H4 (cell line): ENCODE measurements at places on chromosomes 11 and 22. TPM values are rescaled to one million over a fixed set of nuclear protein-coding genes. Genes with fewer than 3 reads are reported as not detected.
A peak's percentile ranks its signal among the peaks of the same experiment; 100 is the strongest.

DNA sequence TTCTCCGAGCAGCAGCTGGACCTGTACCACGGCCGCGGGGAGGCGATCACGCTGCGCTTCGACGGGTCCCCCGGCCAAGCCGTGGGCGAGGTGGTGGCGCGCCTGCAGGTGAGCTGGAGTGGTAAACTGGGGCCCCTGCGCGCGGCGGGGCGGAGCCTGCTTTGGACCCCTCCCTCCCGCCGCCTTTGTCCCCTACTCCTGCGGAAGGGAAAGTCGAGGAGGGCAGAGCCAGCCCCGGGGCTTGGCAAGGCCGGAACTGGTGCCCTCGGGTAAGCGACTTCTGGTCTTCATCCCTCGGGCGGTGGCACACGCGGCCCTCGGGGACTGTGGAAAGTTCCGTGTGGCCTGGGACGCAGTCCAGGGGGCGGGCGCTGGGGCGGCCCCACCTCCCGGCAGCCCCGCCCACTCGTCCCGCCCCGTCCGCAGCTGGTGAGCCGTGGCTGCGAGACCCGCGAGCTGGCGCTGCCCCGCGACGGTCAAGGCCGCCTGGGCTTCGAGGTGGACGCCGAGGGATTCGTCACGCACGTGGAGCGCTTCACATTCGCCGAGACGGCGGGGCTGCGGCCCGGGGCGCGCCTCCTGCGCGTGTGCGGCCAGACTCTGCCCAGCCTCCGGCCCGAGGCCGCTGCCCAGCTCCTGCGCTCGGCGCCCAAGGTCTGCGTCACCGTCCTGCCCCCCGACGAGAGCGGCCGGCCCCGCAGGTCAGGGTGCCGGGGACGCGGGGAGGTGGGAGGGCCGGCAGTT, 9.2 kb downstream of the SIPA1 start:
- no peak for DNase-seq

DNA sequence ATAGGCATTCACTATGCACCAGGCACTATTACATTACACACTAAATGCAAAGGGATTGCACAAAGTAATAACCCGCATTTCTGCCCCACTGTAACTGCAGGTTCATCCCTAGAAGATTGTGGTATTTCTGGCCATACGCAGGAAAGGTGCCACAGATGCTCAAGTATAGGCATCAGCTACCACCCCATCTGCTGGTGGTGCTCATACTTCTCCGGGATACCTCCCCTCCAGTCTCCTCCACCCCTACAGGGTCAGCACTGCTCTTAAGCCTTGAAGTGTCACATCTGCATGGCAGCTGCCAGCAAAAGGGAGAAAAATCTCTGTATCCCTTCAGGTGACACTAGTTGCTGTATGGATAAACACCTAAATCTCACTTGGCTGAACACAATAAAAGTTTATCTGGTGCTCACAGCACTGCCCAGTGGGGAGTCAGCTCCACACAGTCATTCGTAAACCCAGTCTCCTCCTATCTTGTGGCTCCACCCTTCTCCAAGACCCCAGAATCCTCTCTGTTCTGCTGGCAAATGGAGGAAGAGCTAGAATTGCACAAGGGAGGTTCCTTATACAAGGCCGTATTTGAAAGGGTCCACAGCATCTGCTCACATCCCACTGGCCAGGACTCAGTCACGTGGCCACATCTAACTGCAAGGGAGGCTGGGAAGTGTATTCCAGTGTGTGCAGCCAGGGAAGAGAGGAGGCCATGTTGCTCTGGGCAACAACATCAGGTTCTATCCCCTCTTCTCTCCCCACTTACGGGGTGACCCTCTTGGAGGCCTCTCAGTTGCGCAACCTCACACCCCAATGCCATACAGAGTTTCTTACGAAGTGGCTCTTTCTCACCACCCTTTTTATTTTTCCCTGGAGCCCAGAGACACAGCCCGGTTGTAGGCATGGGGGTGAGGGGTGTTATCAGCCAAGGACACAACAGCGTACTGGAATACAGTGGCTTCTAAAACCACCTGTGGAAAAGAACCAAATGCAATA, 114.7 kb downstream of the BUD13 start:
- DNase-seq = peak; percentile 40

- no peak for DNase-seq
Measured at GRCh38 chr11:54930930-54931329, 224.3 kb downstream of the OR4A5 start.

DNA sequence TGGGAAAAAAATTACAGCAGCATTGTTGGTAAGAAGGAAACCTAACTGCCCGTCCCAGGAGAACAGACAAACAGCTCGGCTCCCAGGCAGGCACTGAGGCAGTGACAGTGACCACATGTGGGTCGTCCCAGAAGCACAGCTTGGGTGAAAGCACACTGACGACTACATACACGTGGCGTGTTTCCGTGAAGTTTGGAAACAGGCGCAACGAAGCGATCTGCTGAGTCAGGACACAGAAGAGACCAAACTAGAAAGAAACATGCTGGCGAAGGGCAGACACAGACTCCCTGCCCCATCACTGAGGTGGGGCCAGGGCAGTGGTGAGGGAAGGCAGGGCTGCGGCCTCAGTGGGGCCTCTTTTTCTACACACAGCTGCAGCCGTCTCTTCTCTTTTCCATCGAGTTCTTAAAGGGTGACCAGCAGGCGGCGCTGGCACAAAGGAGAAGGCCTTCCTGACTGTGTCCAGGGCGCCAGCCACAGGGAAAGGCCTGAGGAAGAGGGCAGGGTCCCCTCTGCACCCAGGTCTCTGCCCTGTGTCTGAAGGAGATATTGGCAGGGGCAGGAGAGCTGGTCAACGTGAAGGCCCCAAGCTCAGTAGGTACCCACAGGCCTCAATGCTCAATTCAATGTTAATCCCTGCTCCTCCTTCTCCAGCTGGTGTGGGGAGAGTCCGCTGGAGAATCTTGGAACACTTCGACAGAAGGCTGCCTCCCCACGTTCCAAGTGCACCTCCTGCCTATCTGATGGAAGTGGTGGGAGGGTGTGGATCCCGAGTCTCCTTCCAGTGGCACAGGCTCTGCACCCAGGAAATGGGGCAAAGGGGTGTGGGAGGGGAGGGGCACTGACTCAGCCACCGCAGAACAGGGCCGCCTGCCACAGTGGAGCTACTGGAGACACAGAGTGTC, 19.9 kb downstream of the CARS1 start:
- peak; percentile 59 for DNase-seq

The OR8D2 gene
- total RNA-seq = not detected in 2 replicates

DNA sequence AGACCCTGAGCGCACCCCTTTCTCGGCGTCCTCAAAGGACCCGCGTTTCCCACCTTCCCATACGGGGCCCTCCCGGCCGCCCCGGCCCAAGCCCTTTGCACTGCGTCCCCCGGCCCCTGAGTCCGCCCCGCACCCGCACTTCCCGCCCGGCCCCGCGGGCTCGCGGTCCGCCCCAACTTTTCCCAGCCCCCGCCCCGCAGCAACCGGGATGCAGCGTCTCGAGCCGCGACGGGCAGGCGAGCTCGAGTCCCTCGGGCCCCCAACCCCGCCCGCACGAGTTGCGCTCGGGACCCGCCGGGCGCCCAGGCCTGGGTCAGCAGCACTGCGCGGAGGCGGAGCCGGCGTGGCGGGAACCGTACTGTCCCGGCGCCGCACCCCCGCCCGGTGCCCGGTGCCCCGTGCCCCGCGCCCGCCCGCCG, 371 bp downstream of the SMCO4 start:
- DNase-seq = no peak

DNA sequence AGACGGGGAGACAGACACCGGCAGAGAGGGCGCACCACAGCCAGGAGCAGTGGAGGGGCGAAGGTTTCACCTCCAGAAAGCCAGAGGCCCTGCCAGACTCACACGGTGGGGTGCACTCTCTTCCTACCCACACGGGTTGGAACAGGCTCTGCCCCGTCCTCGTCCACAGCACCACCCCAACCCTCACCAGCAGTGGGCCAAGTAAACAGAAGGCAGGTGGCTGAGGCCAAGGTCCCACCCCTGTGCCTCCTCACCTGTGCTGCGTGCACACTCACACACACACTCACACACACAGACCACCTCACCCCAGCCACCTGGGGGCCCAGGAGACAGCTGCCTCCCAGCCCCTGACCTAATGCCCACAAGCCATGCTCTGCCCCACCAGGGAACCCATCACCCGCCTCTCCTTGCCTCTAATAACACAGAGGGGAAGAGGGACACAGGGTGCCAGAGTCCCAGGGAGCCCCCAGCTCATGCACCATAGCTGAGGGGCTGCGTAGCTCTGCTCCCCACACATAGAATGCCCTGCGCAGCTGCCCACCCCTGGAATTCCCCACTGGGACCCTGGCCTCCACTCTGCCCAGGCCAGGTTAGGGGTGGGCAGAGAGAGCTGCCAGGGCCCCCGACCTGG, 3.1 kb downstream of the CYB5R3 start:
- no peak for DNase-seq
